ENCODE measurements at places on chromosomes 6 and 20.
A peak's percentile ranks its signal among the peaks of the same experiment; 100 is the strongest.

DNA sequence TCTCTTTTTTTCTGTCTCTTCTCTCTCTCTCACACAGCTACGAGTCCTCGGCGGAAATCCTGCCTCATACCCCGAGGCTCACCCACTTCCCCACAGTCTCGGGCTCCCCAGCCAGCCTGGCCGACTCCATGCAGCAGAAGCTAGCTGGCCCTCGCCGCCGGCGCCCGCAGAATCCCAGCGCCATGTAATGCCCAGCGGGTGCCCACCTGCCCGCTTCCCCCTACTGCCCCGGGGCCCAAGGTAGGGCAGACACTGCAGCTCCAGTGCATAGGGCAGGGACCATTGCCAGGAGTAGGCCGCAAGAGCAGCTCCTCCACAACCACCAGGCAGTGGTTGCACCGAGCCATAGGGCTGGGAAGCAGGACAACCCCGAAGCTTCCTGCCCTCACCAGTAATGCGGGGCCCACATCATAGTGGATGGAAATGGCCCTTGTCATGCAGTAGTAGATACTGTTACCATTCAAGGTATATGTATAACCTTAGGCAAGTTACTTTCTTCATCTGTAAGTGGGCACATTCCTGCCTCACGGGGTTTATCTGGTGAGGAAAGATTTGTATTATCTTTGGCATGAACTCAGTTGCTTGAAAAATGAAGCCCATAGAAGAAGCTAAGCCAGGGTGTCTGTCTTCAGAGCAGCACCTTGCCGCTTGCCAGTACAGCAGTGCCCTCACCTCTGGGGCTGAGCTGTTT is 36.9 kb upstream of the ID1 start:
- DNase-seq = no peak

DNA sequence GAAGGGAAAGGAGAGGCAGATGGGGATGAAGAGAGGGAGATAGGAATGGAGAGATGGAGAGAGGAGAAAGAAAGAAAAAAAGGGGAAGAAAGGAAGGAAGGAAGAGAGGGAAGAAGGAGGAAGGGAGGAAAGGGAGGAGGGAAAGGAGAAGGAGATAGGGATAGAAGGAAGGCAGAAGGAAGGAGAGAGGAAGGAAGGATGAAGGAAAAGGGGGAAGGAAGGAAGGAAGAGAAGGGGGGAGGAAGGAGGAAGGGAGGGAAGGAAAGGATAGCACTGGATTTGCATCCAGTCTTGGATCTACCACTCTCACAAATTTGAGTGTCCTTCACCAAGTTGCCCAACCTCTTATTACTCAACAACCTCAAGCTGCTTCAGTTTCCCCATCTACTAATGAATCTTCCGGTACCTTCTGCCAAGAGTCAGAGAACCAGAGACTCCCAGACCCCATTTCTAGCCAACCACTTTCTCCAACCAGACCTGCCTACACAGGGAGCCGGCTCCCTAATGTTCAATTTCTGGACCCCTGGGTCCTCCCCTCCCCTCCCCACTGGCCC is 79.7 kb upstream of the FOXP4 start:
- no peak for DNase-seq

DNA sequence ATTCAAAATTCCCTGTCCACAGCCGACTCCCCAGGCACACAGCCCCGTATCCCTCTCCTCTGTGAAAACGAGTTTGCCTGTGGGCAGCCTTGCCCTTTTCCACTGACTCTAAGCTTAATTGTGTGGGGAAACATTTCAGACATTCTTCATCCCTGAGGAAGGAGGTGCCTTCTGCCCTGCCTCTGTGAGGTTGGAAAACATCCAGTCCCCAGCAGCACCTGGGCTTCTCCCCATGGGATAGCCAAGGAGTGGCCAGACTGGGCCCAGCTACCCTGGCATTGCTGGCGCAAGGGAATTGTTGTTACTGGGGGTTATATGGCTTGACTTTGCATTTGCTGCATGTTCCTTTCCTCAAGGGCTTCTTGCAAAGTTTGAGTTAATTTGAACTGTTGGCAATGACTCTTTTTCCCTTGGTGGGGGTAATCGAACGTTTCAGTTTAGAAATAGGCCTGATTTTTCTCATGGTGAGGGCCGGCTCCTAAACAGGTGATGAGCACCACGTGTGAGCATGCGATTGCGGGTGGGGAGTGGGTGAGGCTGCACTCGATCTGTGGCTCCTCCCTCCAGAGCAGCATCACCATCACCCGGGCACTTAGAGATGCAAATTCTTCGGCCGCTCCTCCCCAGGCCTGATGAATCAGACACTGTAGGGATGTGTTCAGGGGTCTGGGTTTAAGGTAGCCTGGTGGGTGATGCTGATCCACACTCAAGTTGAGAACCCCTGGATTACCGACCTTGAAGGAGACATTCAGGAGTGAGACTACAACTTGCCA is 29.9 kb downstream of the GABRR2 start:
- no peak for DNase-seq

DNA sequence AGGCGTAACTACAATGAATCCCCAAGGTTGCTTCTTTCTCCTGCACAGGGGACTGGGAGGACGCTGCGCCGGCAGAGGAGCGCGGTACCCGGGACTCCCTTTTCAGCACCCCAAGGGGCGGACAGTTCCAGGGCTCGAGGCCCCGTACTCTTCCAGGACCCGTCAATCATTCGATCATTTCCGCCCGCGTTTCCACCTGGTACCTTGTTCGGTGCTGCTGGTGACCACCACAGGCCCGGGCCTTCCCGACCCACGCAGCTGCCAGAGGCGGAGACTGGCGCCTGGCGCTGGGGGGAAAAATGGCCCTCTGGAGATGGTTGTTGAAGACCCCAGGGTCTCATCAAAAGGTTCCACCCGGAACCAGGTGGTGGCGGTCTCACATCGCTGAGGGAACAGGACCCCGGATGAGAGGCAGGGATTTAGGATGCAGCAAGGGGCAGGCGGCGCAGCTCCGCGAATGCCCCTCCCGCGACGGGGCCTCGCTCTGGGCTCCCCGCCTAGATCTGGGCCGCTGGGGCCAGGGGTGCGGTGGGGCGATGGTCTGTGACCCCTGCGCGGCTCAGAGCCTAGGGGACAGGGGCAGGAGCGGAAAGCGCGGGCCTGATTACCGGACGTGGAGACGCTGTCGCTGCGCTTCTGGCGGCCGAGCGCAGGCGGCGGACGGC is 744 bp downstream of the VSX1 start:
- DNase-seq = no peak

- DNase-seq = no peak
Observed at GRCh38 chr20:22568872-22569344, 15.5 kb downstream of the FOXA2 start.

DNA sequence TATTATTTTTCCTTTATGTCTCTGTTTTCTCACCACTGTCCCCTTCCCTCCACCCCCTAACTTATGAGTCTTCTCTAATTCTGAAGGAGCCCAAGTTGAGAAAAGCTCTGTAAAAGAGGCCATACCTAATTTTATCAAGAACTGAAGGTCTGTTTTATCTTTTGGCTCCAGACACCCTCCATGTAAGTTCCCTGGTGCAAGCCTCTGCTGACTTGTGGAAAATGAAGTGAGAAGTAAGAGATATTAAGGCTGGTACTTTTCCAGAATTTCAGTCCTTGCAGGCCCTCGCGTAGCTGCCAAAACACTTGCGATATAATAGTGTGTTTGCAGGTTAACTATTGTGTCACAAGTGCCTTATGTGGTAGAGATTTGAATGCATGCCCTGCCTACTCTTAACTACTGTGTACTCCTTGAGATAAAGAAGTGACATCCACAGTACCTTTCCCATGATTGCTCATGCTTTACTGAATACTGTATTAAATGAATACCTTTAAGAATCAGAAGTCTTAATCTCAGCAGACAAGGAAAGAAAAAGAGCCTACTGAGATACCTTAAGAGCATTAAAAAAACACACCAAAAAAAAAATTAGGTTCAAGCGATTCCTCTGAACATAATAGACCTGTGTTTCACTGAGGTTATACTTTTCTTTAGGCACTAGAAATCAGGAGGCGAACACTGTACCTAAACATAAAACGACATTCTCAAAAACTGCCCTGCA is 143.6 kb upstream of the ZNF184 start:
- DNase-seq = no peak

DNA sequence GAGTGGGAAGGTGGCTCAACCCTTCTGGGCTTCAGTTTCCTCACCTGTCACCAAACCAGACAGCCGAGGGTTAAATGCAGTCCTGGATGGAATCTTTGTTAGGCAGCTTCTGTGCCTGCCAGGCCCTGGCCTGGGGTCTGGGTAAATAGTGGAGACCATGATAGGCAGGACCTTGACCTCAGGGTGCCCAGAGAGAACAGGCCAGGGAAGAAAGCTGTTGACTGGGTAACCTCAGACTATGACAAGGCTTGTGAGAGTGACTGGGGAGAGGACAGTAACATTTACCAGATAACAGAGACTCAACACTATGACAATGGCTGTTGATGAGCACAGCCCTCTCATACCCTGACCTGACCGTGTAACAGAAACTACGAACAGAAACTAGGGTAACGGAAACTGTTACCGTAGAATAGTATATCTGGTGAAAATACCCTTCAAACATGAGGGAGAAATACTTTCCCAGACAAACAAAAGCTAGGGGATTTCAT is 218.3 kb downstream of the PREX1 start:
- no peak for DNase-seq

DNA sequence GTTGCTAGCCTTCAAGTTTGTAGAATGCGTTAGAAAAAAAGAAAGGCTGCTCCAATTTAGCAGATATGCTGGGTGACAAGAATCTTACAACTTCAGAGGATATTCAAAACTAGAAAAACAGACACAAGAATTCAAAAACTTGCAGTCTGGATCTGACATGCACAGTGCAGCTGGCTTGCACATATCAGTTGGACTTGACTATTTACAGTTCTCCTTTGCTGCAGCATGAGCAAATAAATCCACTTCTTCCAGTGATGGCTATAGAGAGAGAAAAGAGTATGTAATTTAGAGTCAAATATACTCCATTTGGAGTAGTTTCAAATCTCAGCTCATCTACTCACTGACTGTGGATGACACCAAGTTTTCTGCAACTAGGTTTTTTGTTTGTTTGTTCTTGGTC is 247.0 kb downstream of the RIMS1 start:
- no peak for DNase-seq

DNA sequence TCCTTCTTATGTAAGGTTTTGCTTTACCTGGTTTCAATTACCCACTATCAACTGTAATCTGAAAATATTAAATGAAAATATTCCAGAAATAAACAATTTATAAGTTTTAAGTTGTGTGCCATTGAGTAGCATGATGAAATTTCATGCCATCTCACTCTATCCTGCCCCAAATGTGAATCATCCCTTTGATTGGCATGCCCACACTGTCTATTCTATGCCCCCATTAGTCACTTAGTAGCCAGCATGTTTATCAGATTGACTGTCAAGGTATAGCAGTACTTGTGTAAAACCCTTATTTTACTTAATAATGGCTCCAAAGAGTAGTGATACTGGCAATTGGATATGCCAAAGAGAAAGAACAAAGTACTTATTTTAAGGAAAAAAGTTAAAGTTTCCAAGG is 403.8 kb downstream of the ADGRB3 start:
- no peak for DNase-seq

DNA sequence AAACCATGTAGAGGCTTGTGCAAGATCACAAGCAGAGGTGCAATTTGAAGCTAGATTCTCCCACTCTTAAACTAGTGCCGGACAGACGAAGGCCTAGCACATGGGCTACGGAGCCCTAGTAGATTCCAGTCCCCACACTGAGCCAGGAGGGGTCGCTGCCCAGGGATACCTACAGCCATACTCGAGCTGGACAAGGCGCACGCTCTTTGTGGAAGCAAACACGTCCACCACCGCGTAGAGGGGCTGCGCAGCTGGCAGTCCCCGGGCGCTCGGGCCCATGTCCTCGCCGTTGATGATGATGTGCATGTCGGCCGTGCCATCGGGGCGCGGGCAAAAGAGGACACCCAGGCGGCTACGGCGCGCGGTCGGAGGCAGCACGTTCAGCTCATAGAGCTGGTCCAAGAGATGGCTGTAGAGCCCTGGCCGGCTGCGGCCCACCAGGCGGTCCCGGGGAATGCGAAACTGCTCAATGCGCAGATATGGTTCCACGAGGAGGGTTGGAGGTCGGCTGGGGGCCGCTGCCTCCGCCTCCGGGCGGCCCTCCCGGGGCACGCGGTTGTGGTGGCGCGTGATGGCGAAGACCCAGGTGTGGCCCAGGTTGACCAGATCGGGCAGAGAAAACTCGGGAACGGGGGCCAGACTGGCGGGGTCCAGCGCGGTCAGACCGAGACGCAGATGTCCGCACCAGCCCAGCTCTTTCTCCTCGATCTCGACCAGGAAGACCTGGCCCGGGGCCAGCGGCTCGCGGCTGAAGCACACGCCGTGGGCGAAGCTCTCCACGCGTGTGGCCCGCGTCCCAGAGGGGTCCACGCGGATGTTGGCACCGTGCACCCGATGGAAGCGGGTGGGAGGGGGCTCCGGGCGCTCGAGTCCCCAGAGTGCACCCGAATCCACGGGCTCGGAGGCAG is 677 bp downstream of the NEURL2 start:
- DNase-seq = peak; percentile 67

DNA sequence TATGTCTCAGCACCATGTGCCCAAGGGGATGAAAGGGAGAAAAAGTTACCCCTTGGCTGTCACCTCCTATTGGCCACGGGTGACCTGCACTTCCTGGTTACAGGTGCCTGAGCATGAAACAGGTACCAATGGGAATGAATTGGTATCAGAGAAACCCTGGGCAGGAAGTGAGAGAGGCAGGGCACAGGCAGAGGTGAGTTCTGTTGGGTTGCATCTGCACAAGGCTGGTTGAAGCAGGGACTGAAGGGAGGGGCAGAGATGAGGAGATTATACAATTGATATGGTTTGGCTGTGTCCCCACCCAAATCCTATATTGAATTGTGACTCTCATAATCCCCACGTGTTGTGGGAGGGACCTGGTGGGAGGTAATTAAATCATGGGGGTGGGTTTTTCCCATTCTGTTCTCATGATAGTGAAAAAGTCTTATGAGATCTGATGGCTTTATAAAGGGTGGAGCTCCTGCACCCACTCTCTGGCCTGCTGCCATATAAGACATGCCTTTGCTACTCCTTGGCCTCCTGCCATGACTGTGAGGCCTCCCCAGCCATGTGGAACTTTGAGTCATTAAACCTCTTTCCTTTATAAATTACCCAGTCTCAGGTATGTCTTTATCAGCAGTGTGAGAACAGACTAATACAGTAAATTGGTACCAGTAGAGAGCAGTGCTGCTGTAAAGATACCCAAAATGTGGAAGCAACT is 291.8 kb downstream of the LRFN2 start:
- no peak for DNase-seq

DNA sequence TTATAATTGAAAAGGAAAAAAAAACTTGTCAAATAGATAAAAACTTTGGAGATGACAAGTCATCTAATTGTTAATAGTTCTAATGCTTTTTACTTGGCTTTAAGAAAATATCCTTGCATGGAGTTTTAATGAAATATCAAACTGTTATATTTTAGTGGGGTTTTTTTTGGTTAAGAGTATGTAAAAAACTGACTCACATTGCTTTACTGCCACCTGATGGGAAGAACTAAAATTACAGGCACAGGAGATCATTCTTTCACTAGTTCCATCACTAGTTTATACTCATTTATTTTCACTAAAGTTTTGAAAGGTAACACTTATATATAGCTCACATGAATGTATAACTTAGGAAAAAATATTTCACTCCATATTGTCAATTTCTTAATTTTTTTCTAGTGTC is 309.1 kb downstream of the LMBRD1 start:
- DNase-seq = no peak

All from activated T-cell treated with anti-CD3 and anti-CD28 coated beads, Interleukin-2, amount 50 U/mL, for 72 hours (primary cell).